ENCODE measurements at places on chromosomes 5 and 9. TPM values are rescaled to one million over a fixed set of nuclear protein-coding genes. Genes with fewer than 3 reads are reported as not detected.

- DNase-seq: no peak
Observed at GRCh38 chr5:30183795-30184194, 1009.7 kb upstream of the CDH6 start.

GRCh38 chr5:177509381-177509951 is at the start of gene DOK3:
Gene DOK3, minus strand, starts transcription at chr5:177509826. Its CDS starts 286 bp downstream, at chr5:177509540.
- DNase-seq: peak; percentile 85

GRCh38 chr9:92328225-92328624 is 2.5 kb downstream of the CENPP start:
- no peak for DNase-seq

GRCh38 chr9:9522406-9522805 is 1090.4 kb downstream of the PTPRD start:
- DNase-seq: no peak

DNA sequence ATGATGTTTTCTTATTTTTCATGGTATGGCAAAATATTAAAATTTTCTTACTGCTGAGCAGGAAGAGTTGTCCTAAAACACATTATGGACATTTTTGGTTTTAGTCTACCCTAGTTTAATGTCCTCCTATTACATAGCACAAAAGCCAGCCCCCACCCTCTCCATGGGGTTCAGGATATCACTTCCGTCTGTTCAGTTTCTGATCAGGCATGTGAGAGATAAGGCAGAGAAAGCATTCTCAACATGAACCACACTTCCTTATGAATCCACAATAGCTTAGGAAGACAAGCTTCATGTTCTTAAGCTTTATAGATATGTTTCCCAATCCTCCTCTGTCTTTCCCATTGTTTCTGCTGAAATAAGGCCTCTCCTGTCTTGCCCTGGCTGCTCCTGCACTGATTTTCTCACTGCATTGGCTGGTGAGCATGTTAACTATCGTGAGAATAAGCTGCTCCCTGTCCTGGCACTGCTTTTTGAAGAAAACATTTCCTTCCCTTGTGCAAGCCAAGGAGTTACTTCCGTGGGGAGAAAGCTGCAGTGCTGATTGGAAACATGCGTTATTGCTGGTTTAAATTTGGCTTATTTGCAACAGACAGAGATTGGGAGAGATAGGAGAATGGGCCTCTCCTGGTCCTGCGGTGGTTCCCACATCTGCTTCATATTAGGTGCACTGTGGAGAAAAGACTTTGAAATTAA is 260.3 kb upstream of the RPS23 start:
- DNase-seq: no peak

GRCh38 chr9:88653911-88654310 is 118.9 kb downstream of the NXNL2 start:
- DNase-seq: no peak

- DNase-seq: no peak
Observed at GRCh38 chr9:91915524-91916263, 34.3 kb downstream of the ROR2 start.

SVEP1 gene
- 88.1 TPM for total RNA-seq

DNA sequence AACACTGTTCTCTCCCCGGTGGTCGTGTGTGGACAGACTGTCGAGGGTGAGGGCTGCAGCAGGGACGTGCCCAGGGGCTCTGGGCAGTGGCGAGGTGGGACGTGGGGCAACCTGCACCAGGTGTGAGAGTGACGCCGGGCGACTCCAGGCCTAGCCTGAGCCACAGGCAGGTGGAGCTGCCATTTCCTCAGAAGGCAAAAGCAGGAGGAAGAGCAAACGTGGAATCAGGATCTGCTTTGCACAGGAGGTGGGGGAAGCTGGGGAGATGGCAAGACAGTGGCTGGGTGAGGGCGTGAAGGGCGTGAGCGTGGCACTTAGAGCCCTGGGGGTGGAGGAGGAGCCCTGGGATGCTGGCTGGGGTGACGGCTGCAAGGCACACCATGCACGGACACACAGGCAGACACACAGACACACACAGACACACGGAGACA is 39.6 kb upstream of the NSMF start:
- no peak for DNase-seq

DNA sequence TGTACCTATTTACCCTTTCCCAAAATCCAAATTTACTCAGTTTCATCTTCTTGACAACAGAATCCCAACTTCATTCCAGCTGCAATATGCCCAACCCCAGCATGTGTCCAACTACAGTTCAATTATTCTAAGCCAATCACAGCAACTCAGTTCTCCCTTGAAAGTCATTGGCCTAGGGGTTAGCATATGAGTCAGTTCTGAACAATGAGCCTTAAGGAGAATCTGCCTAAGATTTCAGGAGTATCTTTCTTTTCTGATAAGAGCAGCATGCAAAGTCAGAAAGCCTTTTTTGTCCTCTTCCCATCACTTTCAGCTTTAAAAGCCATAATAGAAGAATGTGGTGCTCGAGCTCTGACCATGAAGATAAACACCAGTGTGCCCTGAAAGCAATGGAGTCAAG is 44.4 kb upstream of the RASGRF2 start:
- DNase-seq: no peak

DNA sequence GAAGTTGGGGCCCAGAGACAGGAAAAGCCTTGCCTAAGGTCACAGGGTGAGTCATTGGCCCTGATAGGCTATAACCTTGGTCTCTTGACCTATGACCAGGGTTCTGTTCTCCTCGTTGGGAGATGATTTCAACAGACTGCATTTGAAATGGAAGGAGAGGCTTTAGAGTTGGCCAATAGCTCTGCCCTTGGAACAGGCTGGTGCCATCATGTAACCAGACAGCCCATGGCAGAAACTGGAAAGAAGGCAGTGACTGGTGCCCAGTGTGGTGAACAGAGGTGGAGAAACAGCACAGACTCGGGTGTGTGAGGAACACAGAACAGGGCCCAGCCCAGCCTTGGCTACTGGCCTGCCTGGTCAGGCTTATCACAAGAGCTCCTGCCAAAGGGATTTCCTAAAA is 109.8 kb upstream of the SLC25A48 start:
- DNase-seq: no peak

ARSB gene
- total RNA-seq: 15.8 TPM

GRCh38 chr5:135578685-135579341 is at the start of gene CXCL14:
Gene CXCL14, minus strand, starts transcription at chr5:135578991. Its CDS starts 213 bp downstream, at chr5:135578778.
- DNase-seq: peak; percentile 71

LTC4S gene
- total RNA-seq: 22.6 TPM

GRCh38 chr9:27482709-27483108 is 41.4 kb upstream of the IFNK start:
- no peak for DNase-seq

DNA sequence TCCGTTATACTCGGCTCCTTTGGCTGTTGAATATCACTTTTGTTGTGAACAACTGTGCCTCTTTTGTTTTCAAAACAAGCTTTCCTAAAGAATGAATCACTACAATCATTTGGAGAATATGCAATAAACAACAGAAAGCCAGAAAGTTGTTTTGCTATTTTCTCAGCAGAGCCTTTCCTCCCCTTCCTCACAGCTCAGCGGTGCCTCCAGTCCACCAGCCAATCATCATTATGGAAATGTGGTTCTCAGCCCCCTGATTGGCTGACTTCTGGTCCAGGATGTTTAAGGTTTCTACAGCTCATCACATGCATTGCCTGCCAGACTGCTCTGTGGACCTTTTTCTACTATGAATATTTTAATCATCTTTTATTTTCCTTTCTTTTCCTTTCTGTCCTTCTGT is 9.1 kb upstream of the ZNF608 start:
- no peak for DNase-seq

DNA sequence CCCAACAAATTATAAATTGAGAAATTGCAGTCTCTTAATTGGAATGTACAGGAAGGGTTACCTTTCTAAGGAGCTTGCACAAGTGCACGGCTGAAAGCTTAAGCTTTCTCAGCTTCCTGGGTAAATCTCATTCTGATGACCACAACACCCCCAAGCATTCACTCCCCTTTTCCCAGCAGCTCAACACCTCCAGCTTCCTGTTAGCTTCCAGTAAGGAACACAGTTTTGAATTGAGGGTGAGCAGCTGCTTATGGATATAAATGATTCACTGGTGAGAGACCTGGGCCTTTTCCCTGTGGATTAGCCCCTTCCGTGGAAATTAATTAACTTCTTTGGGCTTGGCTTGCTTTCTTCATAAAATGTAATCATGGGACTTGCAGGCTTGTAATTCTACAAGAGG is 101.2 kb downstream of the SLC28A3 start:
- DNase-seq: no peak

- DNase-seq: no peak
Observed at GRCh38 chr9:36742264-36742663, 169.6 kb downstream of the MELK start.

DNA sequence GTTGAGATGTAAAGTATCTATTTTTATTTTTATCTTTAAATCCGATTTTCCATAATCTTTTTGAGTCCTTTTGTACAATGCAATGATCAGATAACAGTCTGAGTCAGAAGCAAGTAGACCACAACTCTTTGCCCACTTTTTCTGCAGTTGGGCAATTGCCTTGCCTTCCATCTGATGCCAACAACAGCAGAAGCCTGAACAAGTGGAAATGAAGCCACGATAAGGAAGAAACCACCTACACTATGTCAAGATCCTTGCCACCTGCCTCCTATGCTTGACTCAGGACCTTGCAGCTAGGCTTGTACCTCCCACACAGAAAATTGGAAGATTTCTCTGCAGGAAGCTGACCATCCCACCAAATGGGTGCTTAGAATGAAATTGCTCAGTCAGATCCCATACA is 78.6 kb downstream of the ANXA1 start:
- DNase-seq: no peak

DNA sequence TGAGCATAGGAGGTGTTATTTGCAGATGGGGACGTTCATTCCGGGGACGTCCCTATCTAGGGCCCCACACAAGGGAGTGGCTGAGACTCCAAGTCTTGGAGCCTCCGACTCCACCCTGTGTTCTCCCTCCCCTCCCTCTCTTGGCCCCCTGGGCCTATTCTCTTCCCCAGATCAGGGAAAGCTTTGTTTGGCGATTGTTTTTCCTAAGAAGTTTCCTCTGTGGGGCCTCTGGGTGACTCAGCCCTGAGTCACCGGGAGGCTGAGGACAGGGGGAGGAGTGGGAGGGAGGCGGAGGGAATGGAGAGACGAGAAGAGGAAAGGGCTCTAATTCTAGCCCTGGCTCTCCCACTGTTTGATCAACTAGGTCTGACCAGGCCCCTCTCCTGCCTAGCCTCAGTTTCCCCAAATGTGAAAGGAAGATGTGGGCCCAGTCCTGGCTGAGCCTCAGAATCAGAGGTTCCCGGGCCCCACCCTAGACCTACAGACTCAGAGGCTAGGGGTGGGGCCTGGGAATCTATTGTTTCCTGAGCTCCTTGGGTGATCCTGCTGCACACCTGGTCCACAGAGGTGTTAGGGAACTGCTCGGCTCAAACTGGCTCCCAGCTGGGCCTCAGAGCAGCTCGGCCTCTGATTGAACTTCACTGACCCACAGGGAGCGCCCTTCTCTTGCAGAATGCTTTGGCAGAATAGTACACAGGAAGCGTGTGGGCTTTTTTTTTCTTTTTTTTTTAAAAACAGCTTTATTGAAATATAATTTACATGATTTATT is 19.2 kb downstream of the GSN start:
- DNase-seq: peak; percentile 86

- DNase-seq: no peak
Observed at GRCh38 chr5:96226941-96227552, 206.0 kb downstream of the PCSK1 start.

DNA sequence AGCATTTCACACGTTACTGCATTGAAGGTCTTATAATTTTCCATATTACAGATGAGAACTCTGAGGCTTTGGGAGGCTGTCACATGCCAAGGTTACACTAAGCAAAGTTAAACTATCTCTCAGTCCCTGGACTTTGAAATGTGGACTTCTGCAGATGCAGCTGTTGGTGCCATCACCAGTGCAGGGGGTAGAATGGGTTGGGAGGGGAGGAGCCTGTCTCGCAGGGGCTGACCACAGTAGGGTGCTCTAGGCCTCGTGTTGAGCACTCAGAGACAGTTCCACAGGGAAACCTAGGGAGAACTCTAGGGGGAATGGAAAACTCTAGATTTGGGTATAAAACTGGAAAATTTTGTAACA is 220.9 kb downstream of the MAPKAP1 start:
- DNase-seq: no peak

DNA sequence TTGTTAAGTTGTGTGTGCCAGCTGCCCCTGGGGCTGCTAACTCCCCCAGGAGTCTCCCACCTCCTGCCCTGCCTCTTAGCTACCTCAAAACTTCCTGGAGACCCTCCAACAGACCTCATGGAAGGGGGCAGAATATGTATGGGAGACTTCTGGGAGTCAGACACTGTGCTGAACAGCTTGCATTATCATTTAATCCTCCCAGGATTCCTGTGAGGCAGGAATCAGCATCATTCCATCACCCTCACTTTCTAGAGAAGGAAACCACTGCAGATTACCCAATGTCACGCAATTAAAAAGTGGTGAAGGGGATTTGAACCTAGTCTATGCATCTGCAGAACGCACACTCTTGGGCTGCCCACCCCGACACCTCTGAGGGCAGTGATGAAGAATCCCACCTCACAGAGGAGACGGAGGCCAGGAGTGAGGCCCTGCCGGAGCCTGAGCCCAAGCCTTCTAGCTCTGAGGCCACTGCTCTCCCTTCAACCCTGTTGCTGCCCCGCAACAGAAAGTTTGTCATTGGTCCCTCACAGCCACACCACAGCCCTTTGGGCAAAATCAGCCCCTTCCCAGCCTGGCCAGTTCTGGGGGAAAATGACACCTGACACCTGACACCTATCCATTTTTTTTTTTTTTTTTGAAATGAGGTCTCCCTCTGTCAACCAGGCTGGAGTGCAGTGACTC is 30.3 kb upstream of the IL17B start:
- DNase-seq: peak; percentile 22

- peak; percentile 72 for DNase-seq
Observed at GRCh38 chr9:133199648-133200321, 9.3 kb downstream of the OBP2B start.

SIT1 gene
- total RNA-seq: 2.2 TPM

- no peak for DNase-seq
Observed at GRCh38 chr5:95840956-95841705, 18.6 kb upstream of the GLRX start.

SLC25A48 gene
- total RNA-seq: not detected

DNA sequence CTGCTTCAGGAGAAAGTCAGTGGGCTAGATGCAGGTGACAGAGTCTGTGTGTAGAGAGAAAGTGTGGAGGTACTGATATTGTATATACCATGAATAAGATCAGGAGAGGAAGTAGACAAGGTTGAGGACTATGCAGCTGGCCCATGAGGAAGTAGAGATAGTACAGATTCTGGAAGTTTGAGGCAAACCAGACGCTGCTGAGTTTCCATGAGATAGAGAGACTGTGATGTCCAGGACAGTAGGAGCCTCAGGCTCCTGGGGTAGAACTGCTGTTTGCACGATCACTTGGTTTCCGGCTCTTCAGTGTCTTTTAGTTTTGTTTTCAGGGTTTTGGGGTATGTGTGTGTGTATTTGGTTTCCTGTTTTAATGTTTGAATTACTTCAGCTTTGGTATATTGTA is 13.6 kb downstream of the OTULINL start:
- no peak for DNase-seq

DNA sequence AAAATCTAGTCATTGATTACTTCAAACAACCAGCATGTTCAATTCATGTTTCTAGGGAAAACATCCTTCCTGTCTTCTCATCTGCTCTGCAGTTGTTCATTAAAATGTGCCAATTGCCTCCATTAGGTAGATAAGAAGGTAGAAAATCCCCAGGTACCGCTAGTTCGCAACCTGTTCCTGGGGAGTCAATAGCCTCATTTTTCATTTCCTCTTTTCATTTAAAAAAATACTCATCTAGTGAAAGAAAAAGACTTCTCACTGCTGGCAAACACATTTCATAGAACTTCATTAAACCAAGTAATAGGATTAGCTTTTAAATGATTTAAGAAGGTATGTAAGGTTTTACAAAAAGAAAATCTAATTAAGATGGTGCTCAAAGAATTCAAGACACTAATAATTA is 113.3 kb downstream of the MARCHF11 start:
- DNase-seq: no peak

GRCh38 chr9:135969064-135969683 is 8.0 kb upstream of the UBAC1 start:
- DNase-seq: no peak

ARSK gene
- 5.7 TPM for total RNA-seq

Measured in upper lobe of right lung (tissue), 1 donor.